Pulmonary artery endothelial cell (primary cell): ENCODE measurements at places on chromosomes 1 and 21.

DNA sequence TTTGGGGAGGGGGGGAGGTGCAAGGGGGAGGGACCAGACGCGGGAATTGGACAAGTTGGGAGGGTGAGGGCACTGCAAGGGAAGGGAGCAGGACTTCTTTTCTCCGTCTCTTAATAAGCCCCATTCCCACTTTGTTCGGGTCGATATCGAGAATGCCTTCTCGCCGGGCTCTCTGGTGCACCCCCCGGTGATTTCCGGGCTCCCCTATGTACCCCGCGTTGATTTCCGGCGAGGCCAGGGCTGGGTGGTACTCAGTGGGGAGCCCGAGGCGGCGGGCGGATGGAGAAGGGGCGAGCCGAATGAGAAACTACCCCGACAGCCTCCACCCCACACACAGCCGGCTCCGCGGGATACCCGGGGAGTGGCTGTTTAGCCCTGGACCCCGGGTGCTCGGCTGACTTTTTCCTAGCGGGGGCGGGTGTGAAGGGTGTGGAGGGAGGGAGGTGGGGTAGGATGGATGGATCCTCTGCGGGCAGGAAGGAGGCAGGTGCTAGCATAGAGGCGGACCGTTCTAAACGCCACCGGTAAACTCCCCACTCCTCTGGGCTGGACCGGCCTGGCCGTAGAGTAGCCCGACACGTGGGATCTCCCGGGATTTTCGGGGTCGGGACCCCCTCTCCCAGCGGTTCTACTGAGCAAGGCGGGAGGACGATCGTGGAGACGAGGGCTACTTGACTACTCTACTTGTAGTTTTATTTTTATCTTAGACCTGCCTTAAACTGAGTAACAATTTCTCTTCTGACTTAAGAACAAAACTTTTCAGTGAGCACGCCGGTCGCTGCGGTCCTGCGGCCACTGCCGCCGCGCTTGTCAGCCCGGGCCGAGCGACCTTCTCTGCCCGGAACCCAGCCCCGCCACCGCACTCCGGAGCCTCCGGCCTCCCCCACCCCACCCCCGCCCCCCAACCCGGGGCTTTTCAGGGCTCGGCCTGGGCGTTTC, 1.0 kb downstream of the RNF220 start:
- no peak for DNase-seq

GRCh38 chr21:42526379-42526727, 12.7 kb downstream of the SLC37A1 start:
- DNase-seq, result no peak

DNA sequence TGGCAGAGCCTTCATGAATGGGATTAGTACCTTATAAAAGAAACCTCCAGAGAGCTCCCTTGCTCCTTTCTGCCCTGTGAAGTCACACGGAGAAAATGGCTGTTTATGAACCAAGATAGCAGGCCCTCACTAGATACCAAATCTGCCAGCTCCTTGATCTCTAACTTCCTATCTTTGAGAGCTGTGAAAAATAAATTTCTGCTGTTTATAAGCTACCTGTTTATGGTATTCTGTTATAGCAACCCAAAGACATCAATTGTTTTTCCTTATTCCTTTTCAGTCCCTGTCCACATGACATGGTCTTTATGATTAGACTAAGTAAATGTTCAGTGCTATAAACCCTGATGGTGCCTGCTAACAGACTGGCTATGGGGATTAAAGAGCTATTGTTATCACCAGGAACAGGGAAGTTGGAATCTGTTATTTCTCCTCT, 9.7 kb upstream of the STIL start:
- DNase-seq, result no peak

- no peak for DNase-seq
Observed at GRCh38 chr1:160427625-160428024, 27.3 kb downstream of the VANGL2 start.

DNA sequence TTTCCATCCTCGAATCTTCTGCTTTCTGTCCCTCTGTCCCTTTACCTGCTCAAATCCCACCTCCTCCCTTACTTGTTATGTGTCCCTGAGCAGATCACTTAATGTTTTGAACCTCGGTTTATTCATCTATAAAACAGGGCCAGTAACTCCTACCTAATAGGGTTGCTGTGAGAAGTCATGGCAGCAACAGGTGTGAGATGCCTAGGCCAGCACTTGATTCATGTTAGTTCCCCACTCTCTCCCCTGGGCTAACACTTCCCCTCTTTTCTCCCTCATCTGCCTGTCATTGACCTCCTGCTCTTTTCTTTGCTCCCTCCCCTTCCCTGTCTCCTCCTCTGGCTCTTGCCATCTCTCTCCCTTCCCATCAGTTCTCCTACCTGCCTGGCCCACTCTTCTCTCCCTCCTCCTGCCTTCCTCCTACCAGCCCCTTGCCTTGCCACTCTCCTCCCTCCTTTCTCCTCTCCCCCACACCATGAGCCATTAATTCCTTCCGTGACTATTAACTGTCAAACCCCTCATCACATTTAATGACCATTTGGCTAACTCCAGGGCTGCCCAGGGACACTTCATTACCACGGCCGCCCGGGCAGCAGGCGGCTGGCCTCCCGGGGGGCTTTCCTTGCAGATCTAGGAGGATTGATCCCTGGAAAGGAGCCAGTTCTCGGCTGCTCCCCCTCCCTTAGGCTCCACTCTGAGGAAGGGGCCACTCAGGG, 90.6 kb upstream of the CD1D start:
- no peak for DNase-seq

- no peak for DNase-seq
Observed at GRCh38 chr1:17672226-17672625, 82.9 kb upstream of the ACTL8 start.

- DNase-seq, result no peak
Observed at GRCh38 chr1:181482521-181483284, 614 bp upstream of the CACNA1E start.

- no peak for DNase-seq
Observed at GRCh38 chr1:22531251-22531650, 32.0 kb upstream of the EPHA8 start.

DNA sequence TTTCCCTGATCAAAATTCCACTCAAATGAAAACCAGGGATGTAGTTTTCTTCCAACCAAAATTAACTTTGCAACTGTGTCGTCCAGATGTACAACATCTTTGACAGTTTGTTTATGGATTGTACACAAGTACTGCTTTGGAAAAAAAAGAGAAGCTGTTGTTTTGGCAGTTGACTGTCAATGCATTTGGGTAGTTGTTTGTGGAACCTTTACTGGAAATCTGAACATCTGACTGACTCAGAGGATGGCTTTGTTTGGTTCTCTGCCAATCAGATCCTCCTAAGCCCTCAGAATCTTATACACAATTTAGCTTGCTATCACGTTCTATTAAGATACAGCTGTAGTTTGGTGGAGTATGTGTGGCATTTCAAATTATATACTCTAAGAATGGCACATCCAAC, 195.0 kb downstream of the KCNK2 start:
- no peak for DNase-seq

GRCh38 chr1:55400508-55400907, 185.3 kb upstream of the USP24 start:
- DNase-seq, result no peak

GRCh38 chr1:50661626-50662025, 238.4 kb upstream of the DMRTA2 start:
- no peak for DNase-seq

DNA sequence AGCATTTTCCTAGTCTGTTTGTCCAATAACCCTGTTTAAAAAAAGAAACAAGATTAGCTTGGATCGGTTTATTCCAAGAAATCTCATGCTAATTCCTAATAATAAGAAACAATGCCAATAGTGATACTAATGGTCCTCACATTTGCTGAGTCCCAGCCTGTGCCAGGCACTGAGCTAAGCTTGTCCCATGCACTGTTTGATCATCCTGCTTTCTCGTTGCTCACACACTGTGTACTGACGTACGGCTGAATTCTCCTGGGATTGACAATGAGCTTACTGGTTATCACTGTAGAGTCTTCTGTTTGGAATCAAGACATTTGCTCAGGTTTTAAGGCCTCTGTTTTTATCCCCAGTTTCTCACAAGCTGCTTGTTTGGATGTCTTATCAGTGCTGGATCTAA, 71.1 kb downstream of the CACNA1E start:
- DNase-seq, result no peak

- DNase-seq, result no peak
Observed at GRCh38 chr21:31151156-31152045, 113.1 kb upstream of the KRTAP19-8 start.

DNA sequence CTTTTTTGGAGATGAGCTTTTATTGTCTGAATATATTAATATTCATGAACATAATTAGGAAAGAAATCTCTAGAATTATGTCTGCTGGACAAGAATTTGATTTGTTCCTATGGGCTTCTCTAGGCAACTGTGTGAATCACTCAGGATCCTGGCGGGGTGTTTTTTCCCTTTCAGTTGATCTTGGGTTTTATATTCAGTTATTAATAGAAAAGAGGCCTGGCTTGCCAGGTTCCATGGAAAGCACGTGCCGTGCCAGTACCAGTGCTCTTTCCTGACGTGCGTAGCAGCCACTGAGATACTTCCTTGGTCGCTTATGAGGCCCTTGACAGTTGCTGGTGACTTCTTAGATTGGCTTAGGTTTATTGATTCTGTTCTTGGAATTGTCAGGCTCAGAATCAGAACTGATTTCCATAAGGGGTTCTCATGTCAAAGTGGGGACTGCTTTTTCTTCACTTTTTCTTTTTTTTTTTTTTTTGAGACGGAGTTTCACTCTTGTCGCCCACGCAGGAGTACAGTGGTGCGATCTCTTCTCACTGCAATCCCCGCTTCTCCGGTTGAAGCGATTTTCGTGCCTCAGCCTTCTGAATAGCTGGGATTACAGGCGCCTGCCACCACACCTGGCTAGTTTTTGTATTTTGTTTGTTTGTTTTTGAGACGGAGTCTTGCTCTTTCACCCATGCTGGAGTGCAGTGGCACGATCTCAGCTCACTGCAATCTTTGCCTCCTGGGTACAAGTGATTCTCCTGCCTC, 48.7 kb upstream of the KIF1B start:
- no peak for DNase-seq

DNA sequence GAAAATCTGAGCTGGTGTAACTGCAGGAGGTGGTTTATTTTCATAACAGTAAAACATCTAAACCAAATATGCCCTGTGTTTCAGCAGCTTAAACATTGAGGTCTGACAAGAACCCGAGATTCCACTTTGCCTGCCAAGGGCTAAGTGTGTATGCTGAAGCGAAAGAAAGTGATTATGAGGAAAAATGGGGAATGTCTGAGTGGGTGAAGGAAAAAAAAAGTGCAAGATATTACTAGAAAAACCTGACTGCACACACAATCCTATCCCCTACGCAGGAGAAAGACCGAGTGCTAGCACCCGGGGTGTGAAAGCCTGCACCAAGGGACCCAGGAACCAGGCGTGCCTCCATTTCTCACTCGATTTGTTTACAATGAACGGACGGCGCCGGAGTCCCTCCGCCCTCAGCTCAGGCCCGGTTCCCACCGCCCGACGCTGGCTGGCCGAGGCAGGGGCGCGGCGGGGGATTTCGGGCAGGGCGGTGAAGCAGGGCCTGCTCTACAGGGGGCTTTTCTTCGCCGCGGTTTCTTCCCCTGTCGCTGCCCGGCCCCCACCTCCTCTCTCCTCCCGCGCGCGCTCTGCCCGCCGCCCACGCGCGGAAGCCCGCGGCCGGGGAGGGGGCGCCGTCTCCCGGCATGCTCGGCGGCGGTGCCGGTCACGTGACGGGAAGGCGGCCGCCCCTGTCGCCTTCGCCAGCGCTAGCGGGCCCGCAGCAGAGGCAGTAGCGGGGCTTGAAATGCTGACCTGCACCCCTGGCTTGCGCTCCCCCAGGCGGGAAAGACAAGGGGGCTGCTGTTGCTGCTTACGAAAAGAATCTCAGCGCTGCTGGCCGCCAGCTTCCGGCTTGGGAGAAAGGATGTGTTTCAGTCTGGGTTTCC, 35.9 kb downstream of the ITPKB start:
- no peak for DNase-seq

DNA sequence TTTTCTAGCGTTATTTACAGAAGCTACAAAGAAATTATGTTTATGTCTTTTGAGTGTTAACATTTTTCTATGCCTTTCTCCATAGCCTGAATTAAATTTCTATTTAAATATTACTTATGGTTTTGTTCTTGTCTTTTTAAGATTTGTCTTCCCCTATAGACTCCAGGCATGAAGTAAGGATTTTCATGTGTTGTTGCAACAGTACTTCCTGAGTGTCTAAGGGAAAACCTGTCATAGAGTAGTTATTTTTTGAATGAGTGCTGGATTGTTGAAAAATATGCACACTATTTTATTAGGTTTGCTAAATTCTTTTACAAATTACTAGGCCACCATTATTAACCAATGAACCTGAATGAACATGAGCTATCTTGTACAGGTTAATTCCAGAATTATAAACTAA, 27.1 kb downstream of the SAMSN1 start:
- no peak for DNase-seq

DNA sequence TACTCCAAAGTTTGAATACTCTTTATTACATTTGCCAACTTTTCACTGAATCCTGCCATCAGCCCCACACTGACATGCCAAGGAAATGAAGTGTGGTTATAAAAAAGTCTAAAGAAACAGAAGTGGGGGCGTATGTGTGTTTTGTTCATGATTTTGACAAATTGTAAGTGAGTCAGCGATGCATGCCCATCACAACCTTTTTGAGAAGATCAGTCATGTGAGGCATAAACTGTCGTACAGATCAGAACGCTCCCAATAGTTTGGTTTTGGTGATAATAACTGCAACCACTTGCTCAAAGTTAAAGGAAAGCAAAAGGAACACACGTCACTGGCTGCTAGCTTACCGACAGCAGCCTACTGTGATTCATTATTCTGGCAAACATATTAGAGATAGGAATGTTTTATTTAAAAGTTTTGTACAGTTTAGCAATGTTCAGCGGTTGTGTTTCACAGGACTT, 95.6 kb downstream of the RGS2 start:
- peak; percentile 45 for DNase-seq

DNA sequence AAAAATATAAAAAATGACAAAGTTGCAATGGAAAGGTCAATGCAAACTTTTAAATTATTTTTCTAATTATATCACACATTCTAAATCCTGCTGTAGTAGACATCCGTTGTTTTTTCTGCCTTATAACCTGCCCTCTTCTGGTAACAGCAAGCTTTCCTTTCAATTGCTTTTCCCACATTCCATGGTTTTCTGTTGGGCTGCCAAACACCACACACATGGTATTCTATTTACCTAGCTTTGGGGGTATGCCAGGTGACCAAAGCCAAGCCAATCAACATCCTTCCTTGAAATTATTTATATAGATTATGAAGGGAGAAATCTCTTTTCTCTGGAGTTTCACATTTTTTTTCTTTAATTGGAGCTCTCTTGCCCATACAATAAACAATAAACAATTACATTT, 3.4 kb upstream of the LAMC1 start:
- peak; percentile 73 for DNase-seq

- DNase-seq, result no peak
Observed at GRCh38 chr1:231808990-231809389, 182.4 kb downstream of the DISC1 start.
